Activated T-cell treated with anti-CD3 and anti-CD28 coated beads, Interleukin-2, amount 50 U/mL, for 4 hours (primary cell): ENCODE measurements at places on chromosomes 12 and 14. TPM values are rescaled to one million over a fixed set of nuclear protein-coding genes. Genes with fewer than 3 reads are reported as not detected.

Gene YEATS4
- 36.2 TPM for total RNA-seq

Gene OR6C2
- not detected for total RNA-seq

Gene ZC2HC1C
- total RNA-seq = 0.45 TPM

Gene FGF23
- not detected for total RNA-seq

GRCh38 chr12:128820723-128821432 is 2.9 kb downstream of the SLC15A4 start:
- DNase-seq = no peak

- no peak for DNase-seq
Measured at GRCh38 chr12:105357162-105357691, 26.7 kb downstream of the C12orf75 start.
